ENCODE measurements at places on chromosomes 5 and 9.

GRCh38 chr9:17090041-17090440, 44.8 kb upstream of the CNTLN start:
- no peak for DNase-seq

DNA sequence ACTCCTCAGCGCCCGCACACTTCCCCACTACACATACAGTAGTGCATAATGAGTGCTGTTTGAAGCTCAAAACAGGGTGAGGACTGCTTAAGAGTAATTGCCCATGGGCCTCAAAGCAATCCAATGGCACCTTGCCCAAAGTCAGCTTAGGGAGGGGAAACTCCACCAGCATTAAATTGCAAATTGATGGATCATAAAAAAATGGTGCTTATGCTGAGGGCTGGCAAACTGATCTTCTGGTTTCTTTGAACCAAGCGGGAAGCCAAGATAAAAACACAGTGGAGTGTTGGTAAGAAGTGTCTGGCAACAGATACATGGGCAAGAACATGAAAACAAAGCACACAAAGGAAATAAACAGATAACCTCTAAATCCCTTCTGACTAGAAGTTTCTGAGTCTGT, 28.0 kb downstream of the TLE1 start:
- DNase-seq: no peak

GRCh38 chr9:33687779-33688178, 107.6 kb upstream of the PRSS3 start:
- no peak for DNase-seq

GRCh38 chr5:138980441-138980840, 105.3 kb upstream of the LRRTM2 start:
- no peak for DNase-seq

DNA sequence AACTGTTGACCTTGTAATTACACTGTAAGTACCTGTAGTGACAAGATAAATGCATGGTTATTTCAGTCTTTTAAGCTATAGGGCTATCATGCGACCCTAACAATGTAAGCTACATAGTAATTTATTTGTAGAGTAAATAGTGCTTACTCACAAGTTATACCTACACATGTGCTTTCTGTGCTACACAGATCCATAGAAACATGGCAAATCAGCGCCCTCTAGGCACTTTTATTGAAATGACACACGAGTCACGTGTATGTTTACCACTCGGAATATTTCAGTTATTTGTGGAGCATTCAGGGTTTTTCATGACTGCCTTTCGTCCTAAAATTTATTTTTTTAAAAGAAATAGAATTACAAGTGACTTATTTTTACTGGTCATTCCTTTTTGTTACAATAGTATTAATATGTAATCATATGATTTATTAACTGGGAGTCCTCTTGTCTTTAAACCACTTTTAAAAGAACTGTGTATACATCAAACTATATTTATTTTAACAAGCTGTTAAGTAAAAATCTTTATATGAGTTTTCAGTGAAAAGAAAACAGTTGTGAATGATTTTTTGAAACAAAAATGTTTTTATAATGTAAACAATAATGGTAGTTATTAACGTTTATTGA, 1242.3 kb upstream of the WWC1 start:
- DNase-seq: no peak

GRCh38 chr9:112809906-112810305, 59.3 kb downstream of the SNX30 start:
- DNase-seq: no peak

GRCh38 chr9:123620239-123620638, 264.2 kb downstream of the CRB2 start:
- no peak for DNase-seq

- DNase-seq: no peak
Measured at GRCh38 chr9:107648153-107648715, 158.7 kb upstream of the KLF4 start.
